Activated CD8-positive, alpha-beta memory T cell treated with anti-CD3 and anti-CD28 coated beads, Interleukin-2, amount 10 ng/mL, durations not matched to agents 7 days and 5 days (primary cell): ENCODE measurements at places on chromosomes 5 and 9.

DNA sequence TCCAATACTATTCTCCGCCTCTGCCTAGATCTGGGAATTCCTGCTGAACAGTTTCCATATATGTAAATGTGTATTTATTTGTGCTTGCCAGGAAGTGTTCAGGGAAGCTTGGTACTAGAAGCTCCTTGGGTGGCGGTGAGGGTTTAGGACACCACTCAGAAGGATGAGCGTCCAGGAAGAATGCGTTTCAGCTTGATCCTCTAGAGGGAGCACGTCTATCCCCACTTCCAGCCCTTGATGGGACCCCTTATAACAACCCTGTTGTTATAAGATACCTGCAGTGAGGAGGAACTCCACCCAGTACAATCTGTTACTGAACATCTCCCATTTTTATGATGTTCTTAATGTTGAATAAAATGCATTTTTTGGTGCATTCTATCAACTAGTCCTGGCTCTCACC, 88.9 kb downstream of the CYFIP2 start:
- no peak for DNase-seq
- no peak overlapping the region for H3K27ac ChIP-seq
- H3K36me3 ChIP-seq, result peaks cover 73% of the 10 kb centered on the region
- no peaks in the 10 kb centered on the region for H3K27me3 ChIP-seq

DNA sequence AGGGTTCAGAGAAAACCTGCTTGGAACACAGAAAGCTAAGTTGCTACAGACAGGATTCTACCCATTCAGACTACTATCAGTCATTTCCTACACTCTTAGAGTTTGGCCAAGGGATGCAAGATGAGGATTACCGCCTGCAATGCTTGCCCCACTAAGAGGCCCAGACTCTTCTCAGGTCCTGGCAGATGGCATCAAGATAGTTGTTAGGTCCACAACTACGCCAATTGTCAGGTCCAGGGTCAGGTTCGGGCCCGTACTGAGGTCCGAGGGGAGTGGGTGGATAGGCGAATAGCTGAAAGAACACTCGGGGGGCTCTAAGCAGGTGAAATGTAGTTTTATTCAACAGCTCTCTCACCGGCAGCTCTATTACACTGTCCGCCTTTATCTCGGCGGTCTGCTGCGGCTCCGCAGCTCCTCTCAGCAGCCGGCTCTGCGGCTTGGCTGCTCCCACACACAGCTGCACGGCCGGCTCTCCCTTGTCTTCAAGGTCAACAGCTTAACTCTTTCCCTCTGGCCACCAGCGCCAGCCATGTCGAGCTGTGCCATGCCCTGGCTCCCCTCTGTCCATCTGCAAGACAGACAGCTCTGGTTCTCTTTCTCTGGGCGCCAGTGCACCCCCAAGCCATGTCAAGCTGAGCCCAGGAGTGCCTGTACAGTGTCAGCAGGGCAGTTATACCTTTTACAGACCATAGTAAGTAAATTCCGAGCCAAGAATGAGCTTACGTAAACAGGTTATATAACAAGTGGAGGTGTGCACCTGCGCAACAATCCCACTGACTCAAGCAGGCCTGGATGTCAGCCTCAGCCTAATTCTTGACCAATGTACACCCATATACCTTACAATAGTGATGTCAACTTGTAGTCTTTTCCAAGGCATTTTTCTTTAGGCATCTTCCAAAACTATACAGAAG, 24.0 kb downstream of the ENC1 start:
- no peak overlapping the region for H3K4me3 ChIP-seq
- H3K27me3 ChIP-seq, result peaks cover 18% of the 10 kb centered on the region
- H3K4me1 ChIP-seq, result no peaks in the 10 kb centered on the region
- H3K27ac ChIP-seq, result no peak overlapping the region

- H3K27me3 ChIP-seq, result no peaks in the 10 kb centered on the region
- no peak overlapping the region for H3K4me3 ChIP-seq
- DNase-seq, result no peak
- peak overlapping the region; percentile 1 for H3K27ac ChIP-seq
- H3K36me3 ChIP-seq, result peaks cover 63% of the 10 kb centered on the region
Observed at GRCh38 chr9:131447148-131447547, 53.3 kb downstream of the PRRC2B start.

GRCh38 chr9:6106711-6107339, 91.4 kb upstream of the RANBP6 start:
- no peak overlapping the region for H3K27ac ChIP-seq
- DNase-seq, result no peak
- no peak overlapping the region for H3K4me3 ChIP-seq
- H3K27me3 ChIP-seq, result no peaks in the 10 kb centered on the region
- H3K4me1 ChIP-seq, result peaks cover 6% of the 10 kb centered on the region

DNA sequence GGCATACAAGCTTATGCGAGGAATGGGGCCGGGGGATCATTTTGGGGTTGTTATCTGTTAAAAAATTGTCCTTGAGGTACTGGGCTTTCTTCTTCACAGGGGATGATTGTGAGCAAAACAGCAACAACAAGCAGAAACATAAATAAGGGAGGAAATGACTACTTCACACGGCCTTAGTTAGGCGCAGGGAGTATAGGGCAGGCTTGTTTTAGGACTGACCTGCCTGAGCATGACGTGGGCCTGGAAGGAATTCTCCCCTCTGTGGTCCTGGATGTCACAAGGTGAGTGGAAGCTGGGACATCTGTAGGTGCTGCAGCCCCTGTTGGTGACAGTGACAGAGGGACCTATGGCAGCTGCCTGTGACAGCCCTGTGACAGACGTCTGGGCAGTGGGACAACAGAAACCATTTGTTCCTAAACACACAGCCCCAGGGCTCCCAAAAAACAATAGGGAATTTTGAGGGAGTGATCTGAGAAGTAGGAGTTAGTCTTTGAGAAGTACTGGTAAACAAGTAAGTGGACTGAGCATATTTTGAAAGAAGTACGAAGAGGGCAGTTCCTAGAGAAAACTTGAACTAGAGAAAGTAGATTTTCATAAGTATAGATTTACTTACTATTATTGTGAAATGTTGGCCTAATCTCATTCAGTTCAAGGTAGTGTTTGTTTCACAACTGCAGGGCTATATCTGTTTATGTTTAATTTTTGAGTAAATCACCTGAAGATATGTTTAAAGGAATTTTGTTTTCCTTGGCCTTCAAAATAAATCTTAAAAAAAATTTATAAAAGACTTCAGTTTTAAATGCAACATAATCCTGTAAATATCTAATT, 113.1 kb downstream of the KDM4C start:
- no peak overlapping the region for H3K4me3 ChIP-seq
- H3K27ac ChIP-seq, result no peak overlapping the region
- H3K36me3 ChIP-seq, result peaks cover 29% of the 10 kb centered on the region
- H3K27me3 ChIP-seq, result no peaks in the 10 kb centered on the region
- H3K4me1 ChIP-seq, result peaks cover 31% of the 10 kb centered on the region

GRCh38 chr5:178675922-178676321, 49.1 kb upstream of the CLK4 start:
- H3K27ac ChIP-seq, result no peak overlapping the region
- H3K27me3 ChIP-seq, result peaks cover 2% of the 10 kb centered on the region
- DNase-seq, result no peak
- no peaks in the 10 kb centered on the region for H3K4me1 ChIP-seq
- H3K4me3 ChIP-seq, result no peak overlapping the region

GRCh38 chr9:33799928-33800704, 4.8 kb downstream of the PRSS3 start:
- H3K4me1 ChIP-seq, result no peaks in the 10 kb centered on the region
- H3K27ac ChIP-seq, result no peak overlapping the region
- peaks cover 22% of the 10 kb centered on the region for H3K27me3 ChIP-seq
- no peak for DNase-seq
- H3K4me3 ChIP-seq, result no peak overlapping the region

GRCh38 chr5:161889971-161890370, 42.1 kb downstream of the GABRA1 start:
- H3K27ac ChIP-seq, result no peak overlapping the region
- no peak overlapping the region for H3K4me3 ChIP-seq
- no peaks in the 10 kb centered on the region for H3K27me3 ChIP-seq
- H3K36me3 ChIP-seq, result no peaks in the 10 kb centered on the region
- DNase-seq, result no peak

GRCh38 chr9:95138474-95138873, 179.0 kb downstream of the FANCC start:
- H3K4me3 ChIP-seq, result no peak overlapping the region
- H3K4me1 ChIP-seq, result peaks cover 4% of the 10 kb centered on the region
- no peaks in the 10 kb centered on the region for H3K27me3 ChIP-seq

GRCh38 chr5:173202266-173202875, 32.6 kb downstream of the NKX2-5 start:
- H3K36me3 ChIP-seq, result no peaks in the 10 kb centered on the region
- no peak overlapping the region for H3K27ac ChIP-seq
- H3K4me1 ChIP-seq, result peaks cover 3% of the 10 kb centered on the region
- no peak for DNase-seq
- no peak overlapping the region for H3K4me3 ChIP-seq

DNA sequence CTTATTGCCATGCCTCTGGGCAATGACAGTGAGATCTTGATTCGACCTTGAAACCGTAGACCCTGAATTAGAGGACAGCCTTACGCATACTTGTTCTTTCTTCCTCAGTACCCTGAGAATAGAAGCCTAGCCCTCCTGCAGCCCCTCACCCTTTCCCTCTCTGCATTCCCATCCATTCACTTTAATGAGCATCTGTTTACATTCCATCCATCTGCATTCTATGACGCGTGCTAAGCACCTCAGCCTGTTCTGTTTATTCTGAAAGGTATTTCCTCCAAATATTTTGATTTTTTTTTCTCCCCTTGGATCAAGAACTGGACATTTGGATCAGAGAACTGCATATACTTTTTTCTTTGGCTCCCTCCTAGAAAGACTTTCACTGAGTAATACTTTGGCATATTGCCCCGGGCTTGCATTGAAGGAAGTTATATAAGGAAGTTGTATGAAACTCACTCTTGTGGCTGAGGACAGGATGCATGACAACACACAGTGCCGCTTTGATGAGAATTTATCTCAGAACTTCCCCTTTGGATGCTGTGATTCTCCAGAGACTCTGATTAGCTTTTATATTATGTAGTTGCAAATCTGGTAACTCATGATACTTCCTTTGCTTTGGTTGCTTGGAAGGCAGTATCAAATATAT, 15.7 kb downstream of the TMEM8B start:
- H3K36me3 ChIP-seq, result no peaks in the 10 kb centered on the region
- H3K27ac ChIP-seq, result no peak overlapping the region
- H3K4me1 ChIP-seq, result peaks cover 34% of the 10 kb centered on the region
- DNase-seq, result no peak
- no peaks in the 10 kb centered on the region for H3K27me3 ChIP-seq
- no peak overlapping the region for H3K4me3 ChIP-seq

GRCh38 chr5:42655982-42656650, 100.5 kb upstream of the CCDC152 start:
- peaks cover 6% of the 10 kb centered on the region for H3K27me3 ChIP-seq
- H3K4me1 ChIP-seq, result no peaks in the 10 kb centered on the region
- DNase-seq, result no peak
- peaks cover 1% of the 10 kb centered on the region for H3K36me3 ChIP-seq

DNA sequence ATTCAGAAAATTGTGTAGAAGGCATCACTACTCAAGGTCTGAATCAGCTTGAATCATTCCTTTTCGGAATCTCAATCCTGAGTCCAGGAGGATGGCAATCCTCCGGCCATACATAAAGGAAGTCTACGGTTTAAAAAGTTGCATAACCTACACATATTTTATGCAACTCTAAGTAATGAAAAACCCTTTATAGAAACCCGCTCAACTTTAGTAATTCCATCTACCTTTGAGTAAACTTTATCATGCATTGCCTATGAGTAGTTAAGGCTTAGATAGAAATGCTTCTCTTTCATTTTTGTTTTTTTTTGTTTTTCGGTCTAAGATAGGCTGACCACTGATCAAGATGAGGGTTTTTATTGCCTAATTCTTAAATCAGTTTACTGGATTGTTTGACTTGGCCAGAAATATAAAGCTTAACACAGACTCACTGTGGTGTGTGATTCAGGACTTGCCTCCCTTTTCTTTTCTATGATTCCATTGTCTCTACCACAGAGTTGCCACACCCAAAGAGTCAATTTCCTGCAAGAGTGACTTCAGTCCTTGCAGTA, 85.0 kb downstream of the LURAP1L start:
- H3K4me1 ChIP-seq, result no peaks in the 10 kb centered on the region
- no peaks in the 10 kb centered on the region for H3K27me3 ChIP-seq
- no peaks in the 10 kb centered on the region for H3K36me3 ChIP-seq
- no peak overlapping the region for H3K4me3 ChIP-seq
- H3K27ac ChIP-seq, result no peak overlapping the region
- no peak for DNase-seq

- H3K36me3 ChIP-seq, result no peaks in the 10 kb centered on the region
- H3K4me3 ChIP-seq, result no peak overlapping the region
- no peaks in the 10 kb centered on the region for H3K4me1 ChIP-seq
- no peak overlapping the region for H3K27ac ChIP-seq
Observed at GRCh38 chr5:34826347-34826746, 12.6 kb upstream of the TTC23L start.

DNA sequence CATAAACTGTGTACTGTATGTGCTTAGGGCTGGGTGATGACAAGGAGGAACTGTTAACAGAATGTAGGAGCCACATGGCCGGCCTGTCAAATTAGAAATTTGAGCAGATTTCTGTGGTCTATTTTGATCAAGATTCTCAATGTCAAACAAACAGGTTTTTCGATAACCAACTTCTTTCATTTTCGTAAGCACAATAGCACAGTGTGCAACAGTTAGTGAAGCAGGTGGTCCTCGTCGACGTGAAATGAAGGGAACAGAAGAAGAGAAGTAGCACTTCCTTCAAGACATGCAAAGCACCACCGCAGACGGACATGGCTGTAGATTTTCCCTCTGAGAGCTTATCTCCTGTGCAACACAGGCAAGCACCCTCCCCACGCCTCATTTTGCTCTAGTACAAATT, 252.1 kb downstream of the CRB2 start:
- H3K36me3 ChIP-seq, result no peaks in the 10 kb centered on the region
- H3K27ac ChIP-seq, result no peak overlapping the region
- H3K27me3 ChIP-seq, result no peaks in the 10 kb centered on the region

GRCh38 chr5:148791334-148791667, 35.1 kb upstream of the ADRB2 start:
- peaks cover 21% of the 10 kb centered on the region for H3K27me3 ChIP-seq
- DNase-seq, result peak; percentile 78
- no peak overlapping the region for H3K4me3 ChIP-seq
- H3K4me1 ChIP-seq, result peaks cover 39% of the 10 kb centered on the region

GRCh38 chr9:27726244-27727081, 153.2 kb upstream of the C9orf72 start:
- H3K36me3 ChIP-seq, result no peaks in the 10 kb centered on the region
- peak; percentile 58 for DNase-seq
- H3K4me1 ChIP-seq, result no peaks in the 10 kb centered on the region

DNA sequence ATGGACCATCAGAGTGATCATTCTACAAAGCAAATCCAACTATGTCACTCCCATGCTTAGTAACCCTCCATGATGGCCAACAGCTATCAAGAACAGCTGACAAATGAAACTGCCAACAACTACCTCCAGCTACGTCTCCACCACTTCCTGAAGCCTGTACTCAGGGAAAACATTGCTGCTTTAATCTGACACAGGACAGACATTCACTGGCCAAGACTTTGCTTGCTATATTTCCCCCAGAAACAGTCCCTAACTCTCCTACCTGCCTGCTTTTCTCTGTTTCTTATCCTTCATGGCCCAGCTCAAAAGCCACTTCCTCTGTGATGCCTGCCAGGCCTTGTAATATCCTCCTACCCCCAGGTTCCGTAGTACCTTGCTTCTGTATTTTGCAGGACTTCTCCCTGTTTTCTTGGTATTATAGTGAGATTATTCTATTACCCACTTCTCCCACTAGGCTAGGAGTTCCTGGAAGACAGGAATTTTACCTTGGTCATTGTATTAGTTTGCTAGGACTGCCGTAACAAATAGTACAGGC, 14.7 kb upstream of the RAB14 start:
- no peaks in the 10 kb centered on the region for H3K27me3 ChIP-seq
- H3K4me3 ChIP-seq, result no peak overlapping the region
- H3K27ac ChIP-seq, result peak overlapping the region; percentile 27
- H3K4me1 ChIP-seq, result peaks cover 28% of the 10 kb centered on the region
